ENCODE measurements at places on chromosomes 7 and 10. TPM values are rescaled to one million over a fixed set of nuclear protein-coding genes. Genes with fewer than 3 reads are reported as not detected.

The GRID2IP gene
- not detected for total RNA-seq

The LIPN gene
- total RNA-seq, result not detected

The ECD gene
- total RNA-seq, result 41.5 TPM

The TRIM50 gene
- total RNA-seq, result not detected

The WASHC2A gene
- 30.5 TPM for total RNA-seq

The RAB19 gene
- total RNA-seq, result not detected

The SPDYE5 gene
- total RNA-seq, result not detected

The GATAD1 gene
- total RNA-seq, result 59.2 TPM

- DNase-seq, result no peak
Measured at GRCh38 chr10:124155781-124156435, 62.5 kb upstream of the CHST15 start.

GRCh38 chr7:120185940-120186682, 86.9 kb upstream of the KCND2 start:
- no peak for DNase-seq

DNA sequence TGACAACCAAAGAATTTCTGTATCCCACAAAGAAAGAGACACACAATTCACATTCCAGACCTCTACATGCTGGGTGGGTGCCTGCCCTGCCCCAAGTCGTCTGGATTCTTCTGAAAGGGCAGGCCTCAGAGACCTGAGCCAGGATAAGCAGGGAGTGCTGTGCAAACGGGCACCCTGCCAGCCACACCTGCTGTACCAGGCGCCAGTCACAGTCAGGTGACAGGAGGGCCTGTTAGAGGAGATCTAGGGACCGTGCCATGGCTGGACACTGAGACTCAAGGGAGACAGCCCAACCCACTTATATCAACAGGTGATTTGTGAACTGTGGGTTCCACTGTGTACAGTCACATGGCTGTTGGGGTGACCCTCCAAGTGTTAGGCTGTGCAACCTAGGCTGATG, 103.1 kb upstream of the AFAP1L2 start:
- no peak for DNase-seq

DNA sequence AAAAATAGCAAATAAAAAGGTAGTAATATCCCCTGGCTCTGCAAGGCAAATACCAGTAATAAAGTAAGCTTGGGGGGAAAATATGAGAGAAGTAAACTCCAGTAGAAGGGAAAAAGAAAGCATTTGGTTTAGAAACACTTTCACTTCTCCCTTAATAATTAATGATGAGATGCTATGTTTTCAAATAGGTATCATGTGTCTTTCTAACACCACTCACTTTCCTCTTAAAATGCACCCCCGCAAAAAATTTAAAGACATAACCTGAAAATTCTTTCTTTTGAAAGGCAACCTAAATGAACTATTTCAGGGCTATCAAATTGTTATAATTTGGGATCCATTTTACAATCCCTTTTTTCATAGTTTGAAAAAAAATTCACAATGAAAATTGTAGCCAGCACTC, 240.3 kb downstream of the SNX10 start:
- no peak for DNase-seq

- DNase-seq, result no peak
Measured at GRCh38 chr7:150450491-150451001, at the start of gene GIMAP8. Gene GIMAP8 (plus strand): TSS chr7:150450630. CDS start chr7:150466699, 16,069 bp downstream.

GRCh38 chr7:105224884-105225651, 163.7 kb downstream of the SRPK2 start:
- DNase-seq, result peak; percentile 90

DNA sequence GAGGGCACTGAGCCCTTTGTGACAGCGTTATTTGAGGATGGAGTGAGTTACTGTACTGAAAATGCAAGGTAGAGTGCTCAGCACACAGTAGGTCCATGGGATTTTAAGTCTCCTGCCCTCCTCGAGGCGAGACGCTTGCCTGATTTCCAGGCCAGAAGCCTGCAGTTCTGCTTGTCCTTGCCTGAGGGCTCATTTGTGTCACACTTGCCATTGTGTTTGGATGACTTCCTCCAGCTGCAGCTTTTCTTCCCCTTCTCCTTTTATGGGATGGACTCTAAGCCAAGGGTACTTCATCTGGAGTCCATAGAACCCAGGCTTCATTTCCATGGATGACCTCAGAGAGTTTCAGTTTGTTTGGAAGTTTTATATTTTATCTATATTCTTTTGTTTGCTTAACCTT, 304.2 kb upstream of the BMPER start:
- no peak for DNase-seq

GRCh38 chr7:16044645-16045044, 358.2 kb upstream of the MEOX2 start:
- no peak for DNase-seq

GRCh38 chr10:88989824-88990383, 694 bp upstream of the FAS start:
- DNase-seq, result no peak

- no peak for DNase-seq
Measured at GRCh38 chr10:86073199-86073977, 293.2 kb downstream of the GRID1 start.

- peak; percentile 11 for DNase-seq
Measured at GRCh38 chr10:29297678-29298077, 8.8 kb downstream of the LYZL1 start.

DNA sequence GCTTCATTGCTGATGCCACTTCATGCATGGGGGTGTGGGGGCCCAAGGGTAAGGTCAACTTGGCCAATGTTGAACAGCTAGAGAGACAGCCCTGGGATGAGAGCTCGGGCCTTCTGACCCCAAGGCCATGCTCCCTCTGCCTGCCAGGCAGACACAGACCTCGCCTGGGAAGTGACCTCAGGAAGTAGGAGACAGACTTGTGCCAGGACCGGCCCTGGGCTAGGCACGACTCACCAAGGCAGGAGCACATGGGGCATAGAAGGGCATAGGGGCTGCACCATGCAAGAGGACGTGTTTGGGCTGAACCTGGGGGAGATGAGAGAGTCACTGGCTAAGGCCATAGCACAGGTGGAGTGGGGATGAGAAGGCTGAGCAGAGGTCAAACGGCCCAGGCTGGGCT, 27.1 kb downstream of the ZCCHC24 start:
- no peak for DNase-seq

DNA sequence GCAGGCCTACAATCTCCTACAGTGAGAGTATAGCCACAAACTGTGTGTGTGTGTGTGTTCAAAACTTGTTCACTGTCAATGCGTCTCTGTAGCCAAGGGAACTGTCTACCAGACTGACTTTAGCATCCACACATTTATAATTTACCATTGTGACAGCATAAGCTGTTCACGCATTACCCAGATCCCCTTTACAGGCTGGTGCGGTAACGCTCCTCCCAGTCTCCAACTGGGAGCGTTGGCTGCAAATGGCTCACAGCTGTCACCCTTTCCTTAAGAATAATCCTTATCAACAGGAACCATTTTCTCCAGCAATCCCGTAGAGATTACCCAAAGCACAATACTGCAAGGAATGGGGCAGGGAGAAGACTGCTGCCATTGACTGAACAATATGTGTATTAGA, 199.5 kb downstream of the GPAM start:
- DNase-seq, result no peak

GRCh38 chr7:132856416-132856815, 225.5 kb downstream of the CHCHD3 start:
- DNase-seq, result no peak

GRCh38 chr7:156607332-156608172, 33.0 kb upstream of the RNF32 start:
- no peak for DNase-seq

DNA sequence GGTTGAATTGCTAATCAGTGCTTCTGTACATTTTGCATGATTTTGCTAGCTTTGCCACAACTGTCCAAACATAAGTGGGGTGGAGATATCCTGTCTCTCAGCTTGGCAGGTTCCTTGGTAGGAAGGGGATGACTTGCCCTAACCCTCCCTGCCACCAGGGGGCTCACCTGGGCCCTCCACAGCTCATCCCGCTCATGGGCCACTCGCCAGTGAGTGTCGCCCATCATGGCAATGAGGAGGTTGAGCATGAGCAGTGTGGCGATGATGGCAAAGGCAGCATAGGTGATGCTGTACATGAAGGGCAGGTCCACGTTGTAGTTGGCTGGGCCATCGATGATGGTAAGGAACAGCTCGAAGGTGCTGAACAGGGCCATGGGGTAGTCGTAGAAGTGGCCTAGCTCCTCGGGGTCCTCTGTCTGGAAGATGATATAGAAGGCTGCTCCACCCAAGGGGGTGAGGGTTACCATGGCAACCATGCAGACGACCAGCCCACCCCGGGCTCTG, 12.2 kb downstream of the TRPV6 start:
- peak; percentile 78 for DNase-seq

DNA sequence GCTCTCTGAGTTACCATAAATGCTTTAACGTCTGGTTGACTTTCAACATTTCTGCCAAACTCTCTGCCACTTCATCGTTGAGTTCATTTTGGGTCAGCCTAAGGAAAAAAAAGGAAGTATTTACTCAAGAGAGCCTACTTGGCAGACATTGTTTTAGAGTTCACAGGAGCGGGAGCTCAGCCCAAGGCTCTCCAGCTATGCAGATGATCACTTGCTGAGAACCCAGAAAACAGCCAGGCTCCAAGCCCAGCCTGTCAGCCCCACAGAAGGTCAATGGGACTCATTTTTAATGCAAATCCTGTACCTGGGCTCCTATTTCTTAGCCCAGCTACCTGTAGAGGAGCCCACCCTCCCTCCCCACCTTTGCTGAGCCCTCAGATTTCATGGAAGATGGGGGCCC, 45.5 kb downstream of the NOD1 start:
- no peak for DNase-seq

GRCh38 chr10:22335173-22335933, 9.9 kb upstream of the SPAG6 start:
- no peak for DNase-seq

Measured in SK-MEL-5 (cell line).